ENCODE measurements at places on chromosomes 6 and 20.

DNA sequence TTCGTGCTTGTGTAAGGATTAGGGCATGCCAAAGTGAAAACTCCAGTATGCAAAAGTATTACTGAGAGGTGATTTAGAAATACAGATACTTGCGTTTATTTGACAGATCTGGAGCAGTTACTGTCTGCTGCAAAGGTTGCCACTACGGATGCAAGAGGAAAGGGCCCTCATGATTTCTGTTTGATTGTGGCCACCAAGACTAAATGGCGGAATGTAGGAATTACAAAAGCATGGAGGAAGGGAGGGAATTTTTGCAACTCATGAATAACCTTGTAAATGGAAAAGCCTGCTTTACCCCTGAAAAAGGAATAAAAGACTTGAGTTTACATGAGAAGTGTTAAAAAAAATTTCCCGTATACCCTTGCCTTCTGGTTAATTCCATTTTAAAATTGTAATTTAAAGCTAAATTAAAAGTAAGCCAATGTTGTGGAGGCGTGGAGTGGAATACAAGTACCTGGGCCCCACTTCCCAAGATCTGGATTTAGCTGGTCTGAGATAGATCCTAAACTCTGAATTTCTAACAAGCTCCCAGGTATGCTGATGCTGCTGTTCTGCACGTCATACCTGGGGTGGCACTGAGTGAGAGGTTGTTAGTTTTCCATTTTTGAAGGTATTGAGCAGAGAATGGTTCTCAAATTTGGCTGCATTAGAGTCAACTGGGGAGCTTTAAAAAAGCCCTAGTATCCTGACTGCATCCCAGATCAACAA, 56.6 kb upstream of the NKX2-2 start:
- no peak for DNase-seq

DNA sequence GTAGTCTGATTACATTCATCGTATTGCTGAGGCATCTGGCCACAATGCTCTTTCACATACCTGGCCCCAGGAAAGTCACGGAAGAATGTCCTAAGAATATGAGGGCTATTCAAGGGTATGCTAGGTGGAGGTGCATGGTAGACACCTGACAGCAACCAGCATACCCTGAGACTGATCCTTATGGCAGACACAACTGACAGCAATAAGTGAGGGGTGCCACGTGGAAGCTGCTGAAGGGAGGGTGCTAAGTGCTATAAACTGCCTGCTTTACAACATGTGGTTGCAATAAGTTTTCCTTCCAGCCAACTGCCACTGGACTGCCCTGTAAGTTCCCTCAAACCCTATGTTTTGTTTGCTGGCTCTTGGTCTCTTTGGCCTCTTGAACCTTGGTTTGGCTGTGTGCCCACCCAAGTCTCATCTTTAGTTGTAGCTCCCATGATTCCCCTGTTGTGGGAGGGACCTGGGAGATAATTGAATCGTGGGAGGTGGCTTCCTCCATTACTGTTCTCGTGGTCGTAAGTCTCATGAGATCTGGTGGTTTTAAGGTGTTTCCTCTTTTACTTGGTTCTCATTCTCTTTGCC, 201.3 kb upstream of the MOCS1 start:
- no peak for DNase-seq

DNA sequence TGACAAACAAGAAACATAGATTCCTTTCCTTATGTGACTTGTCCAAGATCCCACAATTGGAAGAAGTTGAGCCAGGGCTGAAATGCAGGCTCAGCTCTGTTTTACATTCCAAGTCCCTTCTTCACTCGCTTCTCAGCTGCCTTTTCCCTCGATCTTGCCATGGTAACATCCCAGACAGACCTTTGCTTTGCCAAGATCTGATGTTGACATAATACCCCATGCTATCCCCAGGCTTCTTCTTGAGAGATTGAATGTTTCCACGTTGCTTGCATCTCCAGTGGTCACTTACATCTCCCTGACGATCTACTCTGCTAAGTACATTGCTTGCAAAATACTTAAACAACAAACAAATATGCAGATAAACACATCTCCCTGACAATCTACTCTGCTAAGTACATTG, 63.5 kb downstream of the TBXT start:
- DNase-seq = no peak

GRCh38 chr6:130020073-130020906, 1.9 kb downstream of the L3MBTL3 start:
- peak; percentile 46 for DNase-seq

DNA sequence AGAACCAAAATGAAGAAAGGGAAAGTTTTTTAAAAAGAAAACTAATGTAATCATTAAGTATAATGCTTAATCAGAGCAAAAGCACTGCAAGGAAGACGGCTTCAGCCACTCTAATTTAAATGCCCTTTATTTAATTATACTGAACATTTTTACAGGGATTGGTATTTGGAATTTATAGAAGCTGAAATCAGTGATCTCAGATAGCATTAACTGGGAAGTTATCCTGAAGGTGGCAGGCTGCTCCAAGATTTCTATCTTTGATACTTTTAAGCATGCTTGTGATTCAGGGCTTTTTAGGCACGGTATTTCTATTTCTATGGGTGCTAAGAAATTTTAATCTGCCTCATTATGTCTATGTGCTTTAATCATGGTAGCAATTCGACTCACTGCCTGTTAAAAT, 1.3 kb upstream of the NDUFAF4 start:
- no peak for DNase-seq

- no peak for DNase-seq
These were observed 462.5 kb upstream of the BTBD3 start for GRCh38 chr20:11454966-11455799.

- no peak for DNase-seq
These were observed 61.6 kb downstream of the TTI1 start for GRCh38 chr20:37971561-37972127.

- peak; percentile 6 for DNase-seq
These were observed 1.1 kb upstream of the OVOL2 start for GRCh38 chr20:18058661-18059467.

DNA sequence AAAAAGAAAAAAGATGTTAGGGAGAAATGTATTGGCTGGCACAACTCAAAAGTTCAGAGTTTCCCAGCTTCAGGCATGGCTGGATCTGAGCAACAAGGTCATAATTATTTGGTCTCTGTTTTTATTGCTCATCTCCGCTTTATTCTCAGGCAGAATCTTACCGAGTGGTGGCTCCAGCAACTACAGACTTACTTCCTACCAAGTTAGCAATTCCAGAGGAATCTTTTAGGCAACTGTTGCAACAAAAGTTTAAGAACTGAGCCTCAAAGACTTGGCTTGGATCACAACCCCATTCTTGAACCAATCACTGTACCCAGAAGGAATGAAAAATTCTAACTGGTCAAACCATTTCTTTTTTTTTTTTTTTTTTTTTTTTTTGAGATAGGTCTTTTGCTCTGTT, 35.5 kb upstream of the NCOA3 start:
- no peak for DNase-seq

DNA sequence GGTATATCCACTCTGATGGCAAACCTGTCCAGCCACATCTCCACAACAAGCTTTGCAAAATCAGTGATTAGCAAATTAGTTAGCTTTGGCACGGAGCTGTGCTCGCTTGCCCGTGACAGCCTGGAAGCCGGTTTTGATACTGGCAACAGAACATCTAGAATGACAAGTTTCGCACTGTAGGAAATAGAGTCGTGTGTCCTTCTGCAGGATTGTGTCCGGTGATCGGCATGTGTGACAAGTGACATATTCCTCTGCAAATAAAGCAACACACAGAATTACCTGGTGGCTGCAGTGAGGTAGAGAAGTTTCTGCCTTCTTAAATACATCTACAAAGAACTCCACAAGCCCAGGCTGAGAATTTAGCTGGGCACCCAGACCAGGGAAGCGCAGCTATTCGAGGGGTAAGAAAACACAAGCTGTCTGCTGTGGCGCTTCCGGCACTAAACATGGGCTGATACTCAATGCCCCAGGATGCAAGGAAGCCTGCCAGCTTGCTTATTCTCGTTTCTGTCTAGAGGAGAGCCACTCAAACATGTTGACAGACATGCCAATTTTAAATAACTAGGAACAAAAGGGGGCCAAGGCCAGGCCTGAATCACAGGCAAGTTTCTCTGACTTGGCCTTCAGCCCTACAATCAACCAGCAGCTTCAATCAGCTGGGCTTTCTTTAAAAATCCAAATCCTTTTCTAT, 22.2 kb downstream of the EIF2S2 start:
- no peak for DNase-seq

- peak; percentile 2 for DNase-seq
These were observed 705.9 kb downstream of the PTPRT start for GRCh38 chr20:42483730-42484303.

- peak; percentile 70 for DNase-seq
These were observed 224.2 kb downstream of the NFATC2 start for GRCh38 chr20:51318058-51318949.

DNA sequence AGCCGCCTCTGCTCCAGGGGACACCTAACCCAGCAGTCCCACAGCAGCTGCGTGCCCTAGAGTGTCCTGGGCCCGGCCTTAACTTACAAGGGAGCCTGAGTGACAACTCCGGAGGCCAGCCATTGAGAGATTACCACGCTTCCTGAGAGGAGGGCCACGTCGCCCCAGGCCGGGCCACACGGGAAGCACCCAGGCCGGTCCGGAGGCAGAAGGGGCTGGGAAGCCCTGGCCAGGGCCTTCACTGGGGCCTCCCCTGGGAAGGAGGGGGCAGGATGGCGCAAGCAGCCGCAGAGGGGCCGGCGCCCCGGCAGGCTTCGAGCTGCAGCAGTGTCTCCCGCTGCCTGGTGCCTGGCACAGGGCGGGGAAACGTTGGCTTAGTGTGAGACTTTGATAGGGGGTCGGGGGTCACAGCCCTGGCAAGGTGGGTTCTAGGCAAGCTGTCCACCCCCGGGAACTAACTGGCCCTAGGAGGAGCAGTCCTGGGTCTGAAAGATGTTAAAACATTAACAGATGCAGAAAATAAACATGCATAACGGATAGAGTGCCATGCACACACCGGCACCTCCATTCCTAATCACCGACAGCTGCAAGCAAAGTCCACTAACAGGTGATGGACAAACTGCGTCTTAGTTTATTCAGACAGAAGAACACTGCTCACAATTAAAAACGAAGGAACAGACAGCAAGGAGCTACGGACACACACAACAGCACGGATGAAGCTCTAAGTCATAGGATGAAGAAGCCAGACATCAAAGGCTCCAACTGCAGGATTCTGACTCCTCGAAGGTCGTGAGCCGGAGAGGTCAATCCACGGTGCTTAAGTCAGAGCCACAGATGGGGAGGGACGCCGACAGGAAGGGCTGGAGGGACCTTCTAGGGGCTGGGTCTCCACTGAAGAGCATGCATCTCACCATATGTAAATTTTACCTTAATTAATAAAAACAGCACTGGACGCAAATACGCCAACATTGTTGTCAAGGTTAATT, 17.4 kb downstream of the CHRNA4 start:
- DNase-seq = no peak

GRCh38 chr6:81382852-81383251, 369.6 kb downstream of the TENT5A start:
- no peak for DNase-seq

GRCh38 chr20:4748847-4749246, 27.1 kb downstream of the PRND start:
- DNase-seq = no peak

- no peak for DNase-seq
These were observed 53.5 kb downstream of the RIPOR2 start for GRCh38 chr6:24882295-24882694.

GRCh38 chr6:30826961-30827342, 57.4 kb upstream of the DDR1 start:
- peak; percentile 34 for DNase-seq

- DNase-seq = peak; percentile 36
These were observed 32.5 kb upstream of the ZNF184 start for GRCh38 chr6:27505209-27506027.

DNA sequence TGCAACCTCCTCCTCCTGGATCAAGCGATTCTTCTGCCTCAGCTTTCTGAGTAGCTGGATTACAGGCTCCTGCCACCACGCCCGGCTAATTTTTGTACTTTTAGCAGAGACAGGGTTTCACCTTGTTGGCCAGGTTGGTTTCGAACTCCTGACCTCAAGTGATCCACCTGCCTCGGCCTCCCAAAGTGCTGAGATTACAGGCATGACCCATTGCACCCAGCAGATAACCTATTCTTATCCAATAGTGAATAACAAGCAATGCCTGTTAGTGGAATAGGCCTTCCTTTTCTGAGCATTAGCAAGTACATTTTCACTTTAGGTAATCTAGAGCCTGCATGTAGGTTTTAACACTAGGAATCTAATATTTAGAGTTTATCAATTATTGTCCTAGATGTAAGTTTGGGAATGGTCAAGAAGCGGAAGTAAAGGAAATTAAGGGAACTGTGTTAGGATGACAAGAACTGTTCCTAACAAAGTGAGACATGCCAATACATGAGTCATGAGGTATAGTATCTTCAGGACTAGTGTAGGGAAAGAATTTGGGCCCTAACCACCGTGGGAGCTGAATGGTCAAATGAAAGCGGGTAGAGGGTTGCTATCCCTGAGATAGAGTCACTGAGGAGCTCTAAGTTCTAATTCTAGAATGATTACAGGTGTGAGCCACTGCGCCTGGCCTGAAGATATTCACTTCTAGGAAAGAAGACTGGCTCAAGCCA, 15.0 kb downstream of the BLTP3A start:
- DNase-seq = no peak

GRCh38 chr6:88377976-88378568, 211.9 kb upstream of the CNR1 start:
- no peak for DNase-seq

DNA sequence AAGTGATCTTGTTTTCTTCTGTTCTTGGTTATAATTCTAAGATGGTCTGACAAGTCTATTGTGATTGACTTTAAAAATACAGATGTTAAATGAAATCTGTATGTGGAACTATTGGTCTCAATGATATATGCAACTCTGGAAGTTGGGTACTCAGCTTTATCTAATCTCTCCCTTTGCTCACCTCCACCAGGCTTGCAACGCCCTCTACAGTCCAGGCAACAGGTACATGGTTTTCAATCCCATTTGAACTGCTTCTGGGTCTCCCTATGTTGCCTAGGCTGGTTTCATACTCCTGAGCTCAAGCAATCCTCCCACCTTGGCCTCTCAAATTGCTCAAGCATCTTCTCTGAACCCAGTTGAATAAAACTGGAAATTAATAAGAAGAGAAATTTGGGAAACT, 25.6 kb upstream of the HLA-DQB1 start:
- DNase-seq = peak; percentile 39

GRCh38 chr6:10582774-10583508, 61.8 kb downstream of the GCNT2 start:
- DNase-seq = no peak

- DNase-seq = no peak
These were observed 1.9 kb downstream of the PTK7 start for GRCh38 chr6:43077981-43078511.

- DNase-seq = no peak
These were observed 230.7 kb upstream of the MARCKS start for GRCh38 chr6:113626475-113626874.

DNA sequence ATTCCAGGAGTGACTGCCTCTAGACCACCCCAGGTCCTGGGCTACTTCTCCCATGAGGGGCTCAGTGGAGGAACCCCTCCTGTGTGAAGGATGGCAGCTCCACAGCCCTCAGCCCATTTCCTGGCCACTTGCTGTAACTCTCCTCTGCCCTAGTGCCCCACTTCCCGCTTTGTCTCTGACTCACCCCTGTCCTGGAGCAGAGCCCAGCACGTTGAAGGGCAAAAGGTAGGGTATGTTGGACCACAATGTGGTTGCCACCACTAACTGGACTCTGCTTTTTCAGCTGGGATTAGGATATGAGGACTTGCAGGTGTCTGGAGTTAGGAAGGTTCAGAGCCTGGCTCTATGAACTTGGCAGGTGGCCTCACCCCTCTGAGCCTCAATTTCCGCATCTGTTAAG, 2.4 kb downstream of the MYBL2 start:
- no peak for DNase-seq

GRCh38 chr6:38413102-38413800, 226.5 kb downstream of the BTBD9 start:
- no peak for DNase-seq
